Esophagus mucosa (tissue), 1 donor: ENCODE measurements at places on chromosomes 7 and 10. TPM values are rescaled to one million over a fixed set of nuclear protein-coding genes. Genes with fewer than 3 reads are reported as not detected.

The INHBA gene
- total RNA-seq: 0.84 TPM

The MTG1 gene
- 35.2 TPM for total RNA-seq

The CALHM3 gene
- total RNA-seq: not detected

The OR6V1 gene
- total RNA-seq: not detected

The GIMAP8 gene
- total RNA-seq: 1.6 TPM

The SFTPD gene
- total RNA-seq: 2.0 TPM

The SPDYE1 gene
- total RNA-seq: not detected

The GRM3 gene
- not detected for total RNA-seq

The ZNF365 gene
- total RNA-seq: 5.2 TPM

The CYP3A5 gene
- 26.4 TPM for total RNA-seq

The PLEKHS1 gene
- 1.0 TPM for total RNA-seq

The THSD7A gene
- total RNA-seq: 1.00 TPM

The CRHR2 gene
- not detected for total RNA-seq

The TAS2R5 gene
- total RNA-seq: 1.0 TPM

The UPK3BL2 gene
- 88.8 TPM for total RNA-seq

The RASA4B gene
- total RNA-seq: 2.8 TPM
